ENCODE measurements at places on chromosomes 7 and 10.

DNA sequence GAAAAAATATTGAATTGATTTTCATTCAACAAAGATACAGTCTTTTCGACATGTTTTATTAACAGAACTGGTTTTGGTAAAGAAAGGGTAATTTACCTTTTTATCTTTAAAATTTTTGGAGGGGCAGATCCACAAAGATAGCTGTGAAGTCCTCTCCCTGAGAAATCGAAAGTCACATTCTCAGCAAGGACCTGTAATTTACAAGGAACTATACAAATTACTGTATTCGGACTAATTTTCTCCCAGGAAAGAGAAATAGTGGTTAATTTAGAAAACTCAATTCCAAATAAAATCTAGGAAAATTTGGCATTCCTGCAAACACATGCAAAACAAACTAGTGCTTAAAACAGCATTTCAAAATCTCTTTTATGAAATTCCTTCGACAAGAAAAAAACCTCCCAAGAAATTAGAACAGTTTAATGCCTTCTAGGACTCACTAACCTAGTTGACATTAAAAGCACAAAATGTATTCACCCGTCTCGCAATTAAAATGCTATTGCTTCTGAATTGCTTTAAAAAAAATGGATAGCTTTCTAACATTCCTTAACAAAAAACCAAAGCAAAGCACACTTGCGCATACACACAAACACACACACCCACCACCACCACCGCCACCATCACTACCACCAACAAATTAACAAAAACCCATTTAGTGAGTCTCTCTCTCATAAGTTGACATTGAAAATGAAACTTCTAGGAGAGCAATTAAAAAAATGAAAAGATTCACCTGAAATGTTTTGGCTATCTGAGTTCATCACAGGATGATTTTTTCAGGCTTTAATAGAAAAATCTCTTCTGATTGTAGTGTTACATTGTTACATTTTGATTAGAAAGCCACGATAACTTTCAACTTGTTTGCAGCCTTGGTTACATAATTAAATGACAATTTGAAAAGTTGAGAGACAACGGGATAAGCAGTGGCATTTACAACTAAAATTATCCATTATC lies 4.0 kb upstream of the NKX2-3 start:
- no peak overlapping the region for H3K4me3 ChIP-seq
- peaks cover 93% of the 10 kb centered on the region for H3K27me3 ChIP-seq
- no peak overlapping the region for H3K27ac ChIP-seq
- peaks cover 11% of the 10 kb centered on the region for H3K4me1 ChIP-seq
- H3K36me3 ChIP-seq, result no peaks in the 10 kb centered on the region

DNA sequence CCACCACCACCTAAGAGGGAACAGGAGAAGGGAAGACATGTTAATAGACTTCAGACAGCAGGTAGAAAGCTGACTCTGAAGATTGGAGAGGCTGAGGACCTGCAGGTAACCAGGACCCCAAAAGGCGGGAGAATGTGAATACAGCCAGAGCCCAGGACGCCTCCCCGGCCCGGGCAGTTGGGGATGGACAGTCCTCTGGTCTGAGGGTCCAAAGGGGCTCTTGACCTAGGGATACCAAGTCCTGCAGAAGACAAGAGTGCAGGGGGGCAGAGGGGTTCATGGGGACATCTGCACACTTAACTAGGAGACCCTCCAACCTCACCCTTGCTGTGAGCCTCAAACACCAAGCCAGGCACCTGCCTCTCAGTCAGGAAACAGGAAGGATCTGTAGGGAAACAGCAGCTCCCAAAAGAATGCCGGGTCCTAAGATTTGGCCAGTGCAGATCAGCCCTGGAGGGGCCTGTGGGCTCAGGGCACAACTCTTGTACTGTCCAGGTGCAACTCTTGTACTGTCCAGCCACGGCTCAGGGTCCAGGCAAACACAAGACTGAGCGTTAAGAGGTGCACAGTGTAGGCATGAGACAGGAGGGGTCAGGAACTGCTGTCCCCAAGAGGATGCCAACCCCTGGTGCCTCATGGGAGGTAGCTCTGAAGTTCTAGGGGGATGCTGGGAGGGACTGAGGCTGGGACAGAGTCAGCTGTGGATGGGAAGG lies 2.3 kb upstream of the STK32C start:
- no peak for DNase-seq
- H3K4me1 ChIP-seq, result peaks cover 3% of the 10 kb centered on the region
- H3K4me3 ChIP-seq, result no peak overlapping the region

- peaks cover 2% of the 10 kb centered on the region for H3K4me1 ChIP-seq
- no peak overlapping the region for H3K27ac ChIP-seq
- peak; percentile 96 for DNase-seq
- H3K36me3 ChIP-seq, result no peaks in the 10 kb centered on the region
- no peaks in the 10 kb centered on the region for H3K27me3 ChIP-seq
Measured at GRCh38 chr7:135335628-135336139, 102.0 kb downstream of the STRA8 start.

DNA sequence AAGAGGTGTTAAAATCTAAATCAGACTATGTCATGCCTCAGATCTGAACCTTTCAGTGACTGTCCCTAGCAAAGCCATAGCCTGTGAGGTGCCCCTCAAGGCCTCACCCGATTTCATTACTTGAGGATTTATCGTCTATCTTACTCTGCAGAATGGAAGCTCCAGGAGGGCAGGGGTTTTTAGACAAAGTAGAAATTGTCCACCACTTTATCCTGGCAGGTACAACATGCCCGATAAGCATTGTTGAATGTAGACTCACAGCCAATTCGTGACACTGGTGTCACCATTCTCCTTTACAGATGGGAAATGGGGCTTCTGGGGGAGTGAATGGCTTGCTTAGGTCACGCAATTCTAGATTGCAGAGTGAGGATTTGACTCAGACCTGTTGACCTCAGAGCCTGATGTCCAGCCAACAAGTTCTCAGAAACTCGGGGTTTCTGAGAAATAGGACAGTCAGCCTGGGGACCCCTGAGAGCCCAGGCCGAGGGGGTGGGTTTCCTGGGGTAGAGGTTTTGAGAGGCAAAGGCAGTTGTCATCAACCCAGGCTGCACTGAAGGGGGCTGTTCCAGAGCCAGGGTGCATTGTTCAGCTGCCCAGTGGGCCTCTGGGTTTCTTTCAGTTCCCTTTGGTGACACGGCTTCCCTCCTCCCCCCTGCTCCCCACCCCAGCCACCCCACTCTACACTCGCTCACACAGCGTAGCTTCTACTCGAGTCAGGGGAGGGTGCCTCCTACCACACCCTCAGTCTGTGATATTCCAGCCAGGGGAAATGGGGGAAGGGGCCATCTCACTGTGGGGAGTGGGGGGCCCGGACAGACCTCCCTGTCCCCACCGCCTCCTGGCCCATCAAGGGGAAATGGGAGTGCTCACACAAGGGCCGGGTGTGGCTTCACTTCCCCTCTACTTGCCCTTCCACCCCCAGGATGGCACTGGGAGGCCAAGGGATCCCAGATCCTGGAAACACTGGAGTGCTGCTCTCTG lies 3.1 kb upstream of the IRF5 start:
- H3K36me3 ChIP-seq, result no peaks in the 10 kb centered on the region
- H3K4me3 ChIP-seq, result no peak overlapping the region
- peaks cover 22% of the 10 kb centered on the region for H3K27me3 ChIP-seq
- no peak overlapping the region for H3K27ac ChIP-seq

GRCh38 chr7:77989981-77990566 lies 191.5 kb downstream of the PHTF2 start:
- no peak overlapping the region for H3K4me3 ChIP-seq
- no peaks in the 10 kb centered on the region for H3K36me3 ChIP-seq
- DNase-seq, result peak; percentile 27
- no peaks in the 10 kb centered on the region for H3K27me3 ChIP-seq

DNA sequence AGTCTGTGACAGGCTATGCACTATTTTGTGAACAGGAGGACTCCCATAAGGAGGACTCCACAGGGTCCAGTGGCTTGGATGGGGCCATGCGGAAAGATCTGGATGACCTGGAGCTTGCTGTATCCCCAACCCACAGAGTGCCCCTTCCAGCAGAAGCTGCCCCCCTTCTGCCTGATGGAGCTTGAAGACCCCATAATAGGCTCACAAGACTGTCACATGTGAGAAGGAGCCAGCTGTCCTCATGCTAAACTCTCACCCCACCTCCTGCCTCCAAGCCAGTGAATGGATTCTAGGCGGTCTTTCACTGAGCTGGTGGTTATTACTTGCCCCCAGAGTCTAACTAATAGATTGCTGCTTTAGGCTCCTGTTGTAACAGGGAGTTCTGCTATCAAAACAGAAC lies 79.1 kb downstream of the XRCC2 start:
- no peaks in the 10 kb centered on the region for H3K36me3 ChIP-seq
- H3K27ac ChIP-seq, result no peak overlapping the region
- H3K27me3 ChIP-seq, result no peaks in the 10 kb centered on the region
- no peak overlapping the region for H3K4me3 ChIP-seq
- no peak for DNase-seq

- H3K36me3 ChIP-seq, result no peaks in the 10 kb centered on the region
- H3K4me3 ChIP-seq, result no peak overlapping the region
- H3K27ac ChIP-seq, result no peak overlapping the region
- no peak for DNase-seq
Measured at GRCh38 chr7:138951953-138952352, 29.2 kb downstream of the KIAA1549 start.

DNA sequence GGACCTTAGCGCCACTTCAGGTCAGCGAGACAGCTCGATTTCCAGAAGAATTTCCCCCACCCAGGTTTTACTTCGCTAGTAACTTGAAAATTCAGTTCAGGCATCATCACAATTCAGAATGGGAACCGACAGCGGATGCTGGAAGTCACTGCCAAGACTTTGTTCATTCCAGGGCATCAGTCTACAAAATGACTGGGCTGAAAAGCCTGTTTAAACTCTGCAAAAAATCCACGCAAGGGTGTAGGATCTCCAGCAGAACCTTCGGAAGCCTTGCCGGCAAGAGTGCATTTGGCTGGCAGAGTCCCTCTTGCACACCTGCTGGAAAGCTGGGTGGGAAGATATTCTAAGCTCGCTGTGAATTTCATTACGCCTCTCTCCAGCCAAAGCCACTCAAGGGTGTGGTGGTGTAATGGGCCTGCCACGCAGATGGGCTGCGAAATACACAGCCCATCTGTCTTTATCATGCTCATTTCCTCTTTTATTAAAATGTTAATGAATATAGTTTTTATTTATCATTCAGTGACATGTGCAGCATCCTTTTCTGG lies 672.0 kb upstream of the FOXK1 start:
- H3K4me1 ChIP-seq, result peaks cover 6% of the 10 kb centered on the region
- no peak overlapping the region for H3K4me3 ChIP-seq
- H3K27me3 ChIP-seq, result no peaks in the 10 kb centered on the region
- no peak overlapping the region for H3K27ac ChIP-seq
- DNase-seq, result no peak

GRCh38 chr7:134792968-134793367 lies 13.5 kb downstream of the CALD1 start:
- H3K27me3 ChIP-seq, result no peaks in the 10 kb centered on the region
- H3K27ac ChIP-seq, result no peak overlapping the region
- no peaks in the 10 kb centered on the region for H3K36me3 ChIP-seq
- no peak overlapping the region for H3K4me3 ChIP-seq

DNA sequence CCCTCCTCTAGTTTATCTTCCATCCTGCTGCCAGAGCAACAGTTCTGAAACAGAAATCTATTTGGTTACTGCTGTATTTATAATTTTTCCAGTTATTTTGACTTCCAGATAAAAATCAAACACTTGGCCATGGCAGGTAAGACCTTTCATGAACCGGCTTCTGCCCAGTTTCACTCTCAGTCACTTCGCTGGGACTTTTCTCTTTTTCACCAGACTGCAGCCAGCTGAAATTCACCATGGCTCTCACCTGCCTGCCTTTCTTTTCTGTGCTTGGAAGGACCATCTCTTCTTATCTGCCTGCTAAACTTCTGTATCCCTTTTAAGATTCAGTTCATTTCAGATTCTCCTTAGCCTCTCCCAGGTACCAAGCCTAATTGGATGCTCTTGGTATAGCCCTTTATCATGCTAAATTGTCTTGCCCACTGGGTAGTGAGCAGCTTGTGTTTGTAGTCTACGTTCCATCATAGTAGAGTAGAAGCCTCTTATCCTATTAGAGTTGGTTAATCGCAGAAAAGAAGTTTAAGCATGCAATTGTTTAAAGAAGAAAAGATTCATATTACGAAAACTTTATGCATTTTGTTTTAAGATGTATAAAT lies 71.7 kb downstream of the TAF3 start:
- no peak for DNase-seq
- H3K4me3 ChIP-seq, result no peak overlapping the region
- H3K36me3 ChIP-seq, result no peaks in the 10 kb centered on the region
- H3K4me1 ChIP-seq, result peaks cover 3% of the 10 kb centered on the region
- no peak overlapping the region for H3K27ac ChIP-seq

DNA sequence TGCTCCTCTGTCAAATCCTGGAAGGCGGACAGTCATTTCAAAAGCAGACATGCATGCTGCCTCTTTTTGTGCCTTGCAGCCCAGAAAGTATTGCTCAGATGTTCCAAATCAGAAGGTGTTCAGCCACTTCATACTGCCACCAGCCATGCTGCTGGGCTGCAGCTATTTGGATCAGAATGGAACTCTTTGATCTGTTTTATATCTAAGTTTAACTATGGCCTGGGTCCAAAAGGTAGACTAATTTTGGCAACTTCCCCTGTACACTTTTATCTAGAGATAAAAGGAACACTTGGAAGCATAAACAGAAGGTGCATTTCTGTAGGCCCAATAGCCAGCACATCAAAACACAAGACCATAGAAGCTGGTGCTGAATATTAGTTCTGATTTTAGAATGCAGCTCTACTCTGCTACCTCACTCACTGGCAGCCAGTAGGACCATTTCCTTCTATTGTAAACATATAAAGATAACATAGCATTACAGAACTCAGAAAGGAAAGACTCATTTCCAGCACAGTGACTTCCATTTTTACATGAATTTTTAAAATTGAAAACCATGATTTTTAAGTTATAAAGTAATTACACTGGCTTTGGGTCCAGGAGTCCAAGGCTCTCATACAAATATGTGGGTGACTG lies 143.1 kb upstream of the CAV2 start:
- H3K27ac ChIP-seq, result no peak overlapping the region
- no peak overlapping the region for H3K4me3 ChIP-seq
- no peaks in the 10 kb centered on the region for H3K27me3 ChIP-seq
- no peaks in the 10 kb centered on the region for H3K4me1 ChIP-seq
- no peak for DNase-seq
- no peaks in the 10 kb centered on the region for H3K36me3 ChIP-seq

GRCh38 chr10:100998991-100999741 lies 442 bp upstream of the LZTS2 start:
- peak overlapping the region; percentile 73 for H3K4me3 ChIP-seq
- no peak for DNase-seq
- no peaks in the 10 kb centered on the region for H3K27me3 ChIP-seq
- no peak overlapping the region for H3K27ac ChIP-seq
- H3K36me3 ChIP-seq, result peaks cover 15% of the 10 kb centered on the region
- peaks cover 11% of the 10 kb centered on the region for H3K4me1 ChIP-seq

- H3K4me1 ChIP-seq, result no peaks in the 10 kb centered on the region
- no peak for DNase-seq
- no peak overlapping the region for H3K27ac ChIP-seq
- H3K27me3 ChIP-seq, result no peaks in the 10 kb centered on the region
- H3K36me3 ChIP-seq, result peaks cover 23% of the 10 kb centered on the region
Measured at GRCh38 chr7:48109848-48110663, 21.0 kb downstream of the UPP1 start.

DNA sequence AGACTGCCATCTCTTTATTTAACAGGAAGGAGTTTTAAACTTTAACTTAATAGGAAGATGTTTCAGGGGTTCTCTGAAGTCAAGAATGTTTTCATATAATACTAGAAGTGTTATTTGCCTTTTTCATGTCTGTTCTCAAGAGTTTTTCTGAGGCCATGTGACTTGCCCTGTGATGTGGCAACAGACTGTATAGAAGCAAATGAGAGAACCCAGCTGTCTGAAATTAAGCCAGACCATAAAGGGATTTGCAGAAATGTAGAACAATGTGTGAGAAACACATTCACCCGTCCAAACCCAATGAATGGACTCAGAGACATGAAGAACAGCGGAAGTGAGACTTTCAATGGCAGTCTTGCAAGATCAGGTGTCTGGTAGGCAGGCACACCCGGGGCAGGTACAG lies 23.8 kb downstream of the MAPK8 start:
- no peak overlapping the region for H3K27ac ChIP-seq
- DNase-seq, result no peak
- peaks cover 2% of the 10 kb centered on the region for H3K36me3 ChIP-seq
- no peaks in the 10 kb centered on the region for H3K27me3 ChIP-seq

Measured in iPS DF 6.9 (cell line).